ENCODE measurements at places on chromosomes 11 and 22.

DNA sequence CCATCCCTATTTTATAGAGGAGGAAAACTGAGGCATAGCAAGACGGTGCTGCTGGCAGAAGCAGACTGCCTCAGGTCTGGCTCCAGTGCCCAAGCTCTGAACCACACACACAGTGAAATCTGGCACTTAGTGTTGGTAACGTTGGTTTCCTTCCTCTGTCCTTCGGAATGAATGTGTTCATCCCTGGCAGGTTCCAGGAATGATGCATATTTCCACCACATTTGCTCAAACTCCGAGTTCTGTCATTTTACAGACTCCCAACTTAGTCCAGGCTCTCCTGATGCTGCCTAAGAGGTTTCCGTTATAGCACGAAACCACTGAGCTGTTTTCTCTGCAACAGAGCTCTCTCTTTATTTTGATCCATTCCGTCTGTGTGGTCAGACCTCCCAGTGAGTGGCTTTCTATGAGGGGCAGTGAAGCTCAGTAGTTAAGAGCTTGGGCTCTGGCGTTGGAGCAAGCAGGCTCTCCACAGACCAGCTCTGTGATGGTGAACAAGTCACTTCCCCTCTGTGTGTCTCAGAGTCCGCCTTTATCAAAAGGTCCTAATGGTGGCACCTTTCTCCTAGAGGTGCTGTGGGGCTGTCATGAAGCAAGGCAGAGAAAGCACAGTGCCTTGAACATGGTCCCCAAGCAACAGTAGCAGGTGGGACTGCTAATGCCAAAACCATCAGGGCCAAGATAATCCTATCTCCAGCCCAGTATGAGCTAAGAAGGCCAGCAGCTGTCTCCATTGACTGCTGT lies 200.3 kb downstream of the MYO18B start:
- DNase-seq, result no peak

DNA sequence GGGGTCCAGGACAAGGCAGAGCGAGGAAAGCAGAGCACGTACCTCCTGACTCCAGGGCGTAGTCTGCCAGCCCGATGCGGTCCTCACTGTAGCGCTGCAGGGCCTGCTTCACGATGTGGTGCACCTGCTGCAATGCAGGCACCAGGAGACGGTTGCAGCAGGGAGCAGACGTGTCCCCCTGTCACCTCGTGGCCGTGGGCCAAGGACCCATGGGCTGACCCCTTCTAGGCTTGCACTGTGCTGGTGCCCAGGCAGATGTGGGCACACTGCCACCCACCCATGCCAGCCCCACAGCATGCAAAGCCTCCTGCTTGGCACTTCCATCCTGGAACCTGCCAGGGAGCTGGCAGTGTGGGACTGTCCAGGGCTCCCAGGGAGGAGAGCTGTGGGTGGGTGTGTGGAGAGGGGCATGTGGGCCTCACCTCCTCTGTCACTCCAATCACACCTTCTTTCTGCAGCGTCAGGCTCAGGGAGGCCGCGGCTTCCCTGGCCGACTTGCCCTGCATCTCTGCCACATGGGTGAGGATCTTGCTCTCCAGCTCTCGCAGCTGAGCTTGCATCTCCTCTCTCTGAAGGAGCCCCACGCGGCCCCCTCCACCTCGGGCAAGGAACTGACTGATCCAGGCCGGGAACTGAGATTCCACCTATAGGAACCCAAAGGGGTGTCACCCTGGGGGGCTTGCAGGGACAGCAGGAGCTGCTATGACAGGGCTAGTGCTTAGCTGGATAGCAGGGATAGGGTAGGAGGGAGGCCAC lies 16.3 kb downstream of the SUN2 start:
- DNase-seq, result no peak

DNA sequence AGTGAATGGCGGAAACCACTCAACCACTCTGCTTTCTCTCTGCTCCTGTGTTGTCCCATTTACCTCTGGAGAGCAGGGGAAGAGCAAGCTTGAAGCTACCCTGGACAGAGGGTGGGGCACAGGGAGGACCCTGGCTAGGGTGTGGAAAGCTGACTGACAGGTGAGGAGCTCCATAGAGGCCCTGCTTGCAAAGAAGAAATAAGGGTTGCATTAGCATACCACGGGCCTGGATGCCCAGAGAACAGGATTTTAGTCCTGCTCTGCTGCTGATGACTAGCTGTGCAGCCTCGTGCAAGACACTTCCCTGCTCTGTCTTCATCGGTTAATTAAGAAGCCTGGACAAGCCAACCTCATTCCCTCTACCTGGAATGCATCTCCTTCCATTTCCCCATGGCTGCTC lies 135.0 kb downstream of the BUD13 start:
- DNase-seq, result no peak

- DNase-seq, result no peak
Observed at GRCh38 chr11:93817426-93818348, 32.7 kb downstream of the VSTM5 start.

- DNase-seq, result no peak
Observed at GRCh38 chr11:118888398-118888797, 4.7 kb downstream of the CXCR5 start.

- no peak for DNase-seq
Observed at GRCh38 chr11:59666969-59667368, 1.9 kb downstream of the PATL1 start.

GRCh38 chr11:27392278-27393114 lies 29.5 kb upstream of the CCDC34 start:
- no peak for DNase-seq

GRCh38 chr22:49229483-49230193 lies 598.0 kb downstream of the BRD1 start:
- DNase-seq, result no peak

DNA sequence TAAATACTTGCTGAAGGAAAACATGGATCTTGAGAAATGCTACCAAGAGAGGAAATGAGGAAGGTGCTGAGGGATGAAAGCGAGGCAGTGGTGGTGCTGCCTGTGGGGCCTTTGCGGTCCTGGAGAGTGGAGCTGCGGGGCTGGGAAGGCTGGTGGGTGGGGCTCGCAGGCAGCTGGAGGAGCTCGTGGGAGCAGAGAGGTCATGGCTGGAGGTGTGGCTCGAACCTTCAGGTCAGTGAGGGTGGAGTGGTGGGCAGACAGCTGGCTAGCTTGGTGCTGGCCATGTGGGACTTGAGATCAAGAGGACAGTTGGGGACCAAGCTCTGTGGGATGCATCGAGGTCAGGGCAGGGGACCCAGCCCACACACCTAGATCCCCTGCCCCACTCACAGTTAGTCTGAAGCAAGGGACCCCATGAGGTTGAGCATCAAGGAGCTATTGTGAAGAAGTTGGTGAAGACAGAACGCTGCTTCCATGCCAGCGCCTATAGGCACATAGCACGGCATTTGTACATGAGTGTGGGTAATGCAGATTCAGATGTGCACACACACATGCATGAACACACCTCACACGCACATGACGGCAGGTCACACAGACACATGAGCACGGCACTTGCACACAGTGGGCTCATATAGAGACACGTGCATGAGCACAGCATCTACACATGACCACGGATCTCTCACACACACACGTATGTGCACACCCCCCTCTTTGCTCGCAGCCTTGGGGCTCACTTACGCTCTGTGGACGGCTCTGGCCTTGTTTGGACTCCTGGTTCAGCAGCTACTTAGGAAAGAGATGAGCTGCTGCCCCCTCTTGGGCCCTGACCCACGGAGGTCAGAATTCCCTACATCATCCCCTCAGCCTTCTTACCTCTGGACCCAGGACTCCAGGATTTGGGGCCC lies 30.4 kb downstream of the SHANK3 start:
- DNase-seq, result no peak

DNA sequence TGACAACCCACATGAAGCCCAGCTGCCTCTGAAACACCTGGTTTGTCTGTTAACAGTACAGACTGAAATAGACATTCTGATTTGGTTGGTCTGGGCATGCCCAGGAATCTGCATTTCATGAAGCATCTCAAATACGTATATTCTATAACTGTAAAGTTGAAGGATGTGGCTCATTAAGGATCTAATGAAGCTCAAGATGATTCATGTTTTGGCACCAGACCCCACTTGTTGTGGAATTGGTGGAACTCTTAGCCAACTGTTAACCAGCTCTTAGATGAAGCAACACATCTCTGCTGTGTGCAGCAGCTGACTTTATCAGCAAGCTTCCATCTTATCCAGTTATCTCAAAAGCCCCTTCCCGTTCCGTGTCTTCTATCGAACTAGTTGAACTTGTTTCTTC lies 232.2 kb downstream of the INSC start:
- DNase-seq, result no peak

GRCh38 chr11:104043142-104043541 lies 6.7 kb downstream of the DDI1 start:
- DNase-seq, result no peak

DNA sequence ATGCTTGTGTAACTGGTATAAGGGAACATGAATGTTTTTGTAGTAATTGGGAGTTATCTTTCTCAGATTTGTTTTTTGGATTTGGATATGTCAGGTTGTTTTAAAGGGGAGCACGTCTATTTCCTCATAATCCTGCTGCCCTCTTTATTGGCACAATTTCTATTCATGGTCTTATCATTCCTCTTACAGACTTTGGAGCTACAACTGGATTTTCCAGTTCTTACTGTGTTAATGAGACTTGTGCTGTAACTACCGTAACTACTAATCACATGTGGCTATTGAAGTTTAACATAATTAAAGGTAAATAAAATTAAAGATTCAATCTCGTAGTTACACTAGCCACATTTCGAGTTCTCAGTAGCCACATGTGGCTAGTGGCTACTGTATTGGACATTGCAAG lies 1.9 kb downstream of the FDX1 start:
- DNase-seq, result no peak

DNA sequence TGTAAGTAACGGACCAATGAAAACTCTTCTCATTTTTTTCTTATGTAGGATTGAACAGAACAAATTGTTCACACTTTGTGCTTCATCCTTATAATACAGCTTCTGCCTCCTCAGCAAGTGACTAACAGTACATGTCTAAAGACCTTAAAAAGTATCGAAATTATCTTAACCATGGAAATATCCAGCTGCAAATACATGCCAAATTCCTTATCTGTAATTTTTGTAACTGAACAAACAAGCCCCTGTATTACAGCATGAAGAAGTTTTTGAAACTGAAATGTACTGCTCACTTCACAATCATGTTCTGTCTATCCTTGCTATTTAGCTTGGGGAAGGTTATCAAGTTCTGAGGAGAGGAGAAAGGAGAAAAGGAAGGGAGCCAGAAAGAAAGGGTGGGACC lies 20.4 kb downstream of the WT1 start:
- DNase-seq, result no peak

GRCh38 chr11:123132881-123133280 lies 62.2 kb downstream of the CLMP start:
- DNase-seq, result no peak

- no peak for DNase-seq
Observed at GRCh38 chr11:10998674-10999073, 140.8 kb upstream of the ZBED5 start.

DNA sequence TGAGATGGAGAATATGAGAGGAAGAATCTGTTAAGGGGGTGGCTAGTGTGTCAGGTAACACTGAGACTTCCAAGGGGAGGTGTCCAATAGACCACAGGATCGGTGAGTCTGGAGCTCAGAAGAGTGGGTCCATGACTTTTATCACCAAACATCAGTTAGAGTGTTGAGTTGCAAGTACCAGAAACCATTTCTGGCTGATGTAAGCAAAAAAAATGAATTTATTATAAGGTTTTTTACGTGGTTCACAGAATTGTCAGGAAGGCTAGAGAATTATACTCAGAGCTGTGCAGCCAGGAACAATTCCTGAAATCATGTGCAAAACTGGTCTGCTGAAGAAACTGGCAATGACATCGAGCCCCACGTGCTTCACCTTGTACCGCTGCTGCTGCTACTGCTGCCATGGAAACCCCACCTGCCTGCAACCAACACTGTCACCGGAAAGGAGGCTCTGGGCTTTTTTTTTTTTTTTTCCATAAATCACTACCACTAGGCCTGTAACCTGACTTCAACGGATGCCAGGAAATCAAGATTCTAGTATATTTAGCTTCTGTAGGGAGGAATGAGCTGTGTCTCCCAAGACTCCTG lies 16.6 kb upstream of the STK33 start:
- DNase-seq, result no peak

DNA sequence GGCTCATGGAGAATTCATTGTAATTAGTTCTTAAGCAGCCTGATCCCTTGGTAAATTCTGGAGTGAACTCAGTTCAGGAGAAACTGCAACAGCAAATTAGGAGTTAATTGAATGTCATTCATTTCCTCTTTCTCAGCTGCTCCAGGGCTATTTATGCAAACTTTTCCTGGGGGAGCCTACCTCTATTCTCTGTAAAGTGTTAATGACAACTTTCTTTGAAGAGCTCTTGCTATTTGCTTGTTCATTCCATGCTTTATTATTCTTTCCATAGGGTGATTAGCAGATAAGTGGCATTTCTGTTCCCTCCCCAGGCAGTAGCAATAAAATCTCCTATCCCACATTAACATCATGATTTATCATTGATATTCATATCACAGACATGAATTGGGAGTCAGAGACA lies 267.6 kb upstream of the DDI1 start:
- no peak for DNase-seq

DNA sequence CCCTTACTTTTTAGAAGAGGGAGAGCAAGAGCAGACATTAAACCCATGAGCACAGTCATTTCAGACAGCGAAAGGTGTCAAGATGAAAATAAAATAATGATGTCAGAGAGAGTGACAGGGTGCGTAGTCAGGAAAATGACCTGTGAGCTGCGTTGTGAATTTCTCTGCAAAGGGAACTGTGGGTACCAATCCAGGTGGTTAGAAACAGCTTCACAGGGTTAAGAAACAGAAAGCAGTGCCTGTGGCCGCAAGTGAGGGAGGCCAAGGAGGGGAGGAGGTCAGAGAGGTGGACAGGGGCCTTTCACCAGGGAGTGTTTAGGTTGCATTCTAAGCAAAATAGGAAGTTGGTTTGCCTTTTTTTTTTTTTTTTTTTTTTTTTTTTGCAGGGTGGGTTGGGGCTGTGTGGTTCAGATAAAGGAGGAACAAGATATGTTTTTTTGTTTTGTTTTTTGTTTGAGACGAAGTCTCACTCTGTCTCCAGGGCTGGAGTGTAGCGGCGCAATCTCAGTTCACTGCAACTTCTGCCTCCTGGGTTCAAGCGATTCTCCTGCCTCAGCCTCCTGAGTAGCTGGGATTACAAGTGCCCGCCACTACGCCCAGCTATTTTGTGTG lies 7.9 kb downstream of the TIGD3 start:
- DNase-seq, result no peak

- DNase-seq, result no peak
Observed at GRCh38 chr22:48275412-48275811, 1513.0 kb downstream of the TBC1D22A start.

Data from effector memory CD4-positive, alpha-beta T cell (primary cell).